Spleen (tissue), 13 donors: ENCODE measurements at places on chromosomes 2 and 18. TPM values are rescaled to one million over a fixed set of nuclear protein-coding genes. Genes with fewer than 3 reads are reported as not detected.

Gene TNFAIP6
- total RNA-seq = 19.7 TPM

Gene PAX8
- 1.2 TPM for total RNA-seq

Gene PER2
- 13.1 TPM for total RNA-seq

Gene C2orf76
- 7.7 TPM for total RNA-seq

Gene MYL1
- not detected for total RNA-seq

Gene QPCT
- 27.3 TPM for total RNA-seq

GRCh38 chr2:211405036-211405435 lies 848.6 kb downstream of the CPS1 start:
- no peak for DNase-seq
- H3K4me1 ChIP-seq = no peaks in the 10 kb centered on the region
- no peaks in the 10 kb centered on the region for H3K27me3 ChIP-seq
- H3K4me3 ChIP-seq = no peak overlapping the region

GRCh38 chr18:21389903-21390302 lies 147.9 kb downstream of the GREB1L start:
- DNase-seq = no peak
- no peak overlapping the region for H3K4me3 ChIP-seq
- H3K36me3 ChIP-seq = no peaks in the 10 kb centered on the region
- H3K4me1 ChIP-seq = no peaks in the 10 kb centered on the region
- no peaks in the 10 kb centered on the region for H3K27me3 ChIP-seq

GRCh38 chr18:59249199-59249774 lies 24.0 kb downstream of the RAX start:
- no peaks in the 10 kb centered on the region for H3K36me3 ChIP-seq
- no peak for DNase-seq
- no peaks in the 10 kb centered on the region for H3K27me3 ChIP-seq

- no peaks in the 10 kb centered on the region for H3K36me3 ChIP-seq
- peaks cover 29% of the 10 kb centered on the region for H3K4me1 ChIP-seq
- no peaks in the 10 kb centered on the region for H3K27me3 ChIP-seq
- no peak for DNase-seq
These were observed 3.7 kb downstream of the QPCT start for GRCh38 chr2:37348155-37348554.

- no peak overlapping the region for H3K4me3 ChIP-seq
- no peak for DNase-seq
- no peak overlapping the region for H3K27ac ChIP-seq
- no peaks in the 10 kb centered on the region for H3K36me3 ChIP-seq
These were observed 100.3 kb downstream of the COL3A1 start for GRCh38 chr2:189074506-189074905.

DNA sequence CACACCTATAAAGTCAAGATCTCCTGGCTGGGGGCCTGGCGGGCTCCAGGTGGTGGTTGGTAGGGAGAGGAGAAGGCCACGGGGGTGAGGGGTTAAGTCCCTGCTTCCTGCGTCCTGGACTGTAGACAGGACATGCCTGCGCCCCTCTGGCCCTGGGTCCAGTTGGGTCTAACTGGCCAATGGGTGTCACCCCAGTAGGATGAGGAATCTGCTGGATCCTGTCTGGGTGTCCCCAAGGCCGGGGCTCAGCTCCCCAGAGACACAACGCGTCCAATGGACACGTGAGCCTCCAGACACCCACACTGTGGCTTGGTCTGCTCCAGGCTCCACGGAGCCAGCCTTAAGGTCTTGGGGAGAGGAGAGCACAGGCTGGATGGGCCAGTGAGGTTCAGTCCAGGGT lies 19.6 kb downstream of the AQP12A start:
- no peaks in the 10 kb centered on the region for H3K4me1 ChIP-seq
- H3K4me3 ChIP-seq = no peak overlapping the region
- no peak overlapping the region for H3K27ac ChIP-seq
- DNase-seq = peak; percentile 47
- no peaks in the 10 kb centered on the region for H3K36me3 ChIP-seq
